Neural crest cell (in vitro differentiated cells): ENCODE measurements at places on chromosomes 11 and 22. TPM values are rescaled to one million over a fixed set of nuclear protein-coding genes. Genes with fewer than 3 reads are reported as not detected.
A peak's percentile ranks its signal among the peaks of the same experiment; 100 is the strongest.

The KCNQ1 gene
- 0.86 and 0.91 TPM in 2 replicates for total RNA-seq

DNA sequence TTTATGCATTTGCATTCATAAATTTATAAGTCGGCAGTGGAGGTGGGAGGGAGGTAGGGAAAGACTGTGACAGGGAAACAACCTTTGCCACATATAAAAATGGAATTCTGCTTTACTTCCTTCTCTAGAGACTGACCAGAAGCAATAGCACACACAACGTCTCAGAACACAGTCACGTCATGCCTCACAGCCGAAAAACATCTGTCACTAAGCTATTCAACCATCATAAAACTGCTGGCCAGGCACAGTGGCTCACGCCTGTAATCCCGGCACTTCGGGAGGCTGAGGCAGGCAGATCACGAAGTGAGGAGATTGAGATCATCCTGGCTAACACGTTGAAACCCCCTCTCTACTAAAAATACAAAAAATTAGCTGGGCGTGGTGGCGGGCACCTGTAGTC lies 101.0 kb upstream of the CHRM4 start:
- DNase-seq, result no peak

DNA sequence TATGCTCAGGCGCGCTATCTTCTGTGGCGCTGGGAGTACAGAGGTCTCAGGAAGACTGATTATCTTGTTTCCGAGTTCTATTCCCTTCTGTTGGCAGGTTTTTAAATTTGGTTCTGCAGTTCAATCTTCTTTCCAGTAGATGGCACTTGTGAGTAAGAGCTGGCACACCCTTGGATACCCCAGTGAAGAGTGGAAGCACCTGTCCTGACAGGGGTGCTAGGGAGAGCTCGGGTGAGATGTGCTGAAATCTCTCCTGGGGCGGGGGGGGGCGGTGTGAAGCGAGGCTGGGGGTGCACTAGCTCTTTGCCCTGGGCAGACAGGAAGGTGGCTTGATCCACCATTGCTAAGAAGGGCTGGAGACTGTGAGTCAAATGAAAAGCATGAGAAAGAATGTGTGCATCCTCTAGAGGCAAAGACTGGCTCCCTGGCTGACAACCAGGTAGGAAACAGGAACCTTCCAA lies 679.9 kb upstream of the CCDC179 start:
- peak; percentile 12 for DNase-seq

The CRYBB3 gene
- total RNA-seq, result not detected in 2 replicates

The CASP1 gene
- total RNA-seq, result not detected in 2 replicates
